ENCODE measurements at places on chromosomes 7 and 10.

- DNase-seq, result no peak
These were observed 39.9 kb upstream of the EMX2 start for GRCh38 chr10:117502421-117503243.

DNA sequence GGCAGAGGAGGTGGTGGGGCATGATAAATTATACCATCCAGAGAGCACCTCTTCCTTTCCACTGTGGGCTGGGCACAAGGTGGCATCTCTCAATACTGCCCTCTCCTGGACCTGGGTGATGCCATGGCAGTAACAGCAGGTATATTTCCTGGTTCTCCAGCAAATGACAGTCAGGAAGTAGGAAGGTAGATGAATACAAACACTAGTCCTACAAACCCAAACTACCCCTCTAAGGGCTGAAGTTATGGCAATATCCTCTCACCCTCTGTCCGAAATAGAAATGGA, 1004.9 kb downstream of the KCNMA1 start:
- DNase-seq, result peak; percentile 58

DNA sequence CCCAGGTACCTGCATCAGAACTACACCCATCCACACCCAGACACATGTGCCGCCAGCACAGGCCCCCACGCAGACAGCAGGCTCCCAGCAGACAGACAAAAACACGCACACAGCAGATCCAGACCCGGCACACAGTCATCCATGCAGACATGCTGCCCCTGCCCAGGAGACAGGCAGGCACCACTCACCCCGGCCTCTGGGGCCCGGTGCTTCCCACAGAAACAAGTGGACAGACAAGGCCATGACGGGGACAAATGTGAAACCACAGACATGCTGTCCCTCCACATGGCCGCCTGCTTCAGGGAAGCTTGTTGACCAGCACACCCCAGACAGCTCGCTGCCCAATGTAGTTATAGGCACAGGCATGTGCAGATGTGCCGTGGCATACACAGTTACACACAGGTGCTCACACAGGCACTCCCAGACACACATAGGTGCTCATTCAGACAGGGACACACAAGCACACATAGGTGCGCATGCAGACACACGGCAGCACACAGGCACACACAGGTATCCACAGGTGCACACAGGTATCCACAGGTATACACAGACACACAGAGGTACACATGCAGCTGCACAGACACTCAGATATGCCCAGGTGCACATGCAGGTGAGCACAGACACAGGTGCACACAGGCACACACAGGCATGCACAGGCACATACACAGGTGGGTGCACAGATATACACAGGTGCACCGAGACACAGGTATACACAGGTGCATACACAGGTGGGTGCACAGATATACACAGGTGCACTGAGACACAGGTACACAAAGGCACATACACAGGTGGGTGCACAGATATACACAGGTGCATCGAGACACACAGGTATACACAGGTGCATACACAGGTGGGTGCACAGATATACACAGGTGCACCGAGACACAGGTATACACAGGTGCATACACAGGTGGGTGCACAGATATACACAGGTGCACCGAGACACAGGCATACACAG, 10.5 kb upstream of the SCART1 start:
- no peak for DNase-seq

- no peak for DNase-seq
These were observed 44.1 kb upstream of the ATP6V0A4 start for GRCh38 chr7:138842111-138842510.

- DNase-seq, result peak; percentile 85
These were observed at the start of gene FRAT2 for GRCh38 chr10:97334370-97335175. Gene FRAT2 (minus strand): TSS chr10:97334729. CDS start chr10:97334572, 157 bp downstream.

DNA sequence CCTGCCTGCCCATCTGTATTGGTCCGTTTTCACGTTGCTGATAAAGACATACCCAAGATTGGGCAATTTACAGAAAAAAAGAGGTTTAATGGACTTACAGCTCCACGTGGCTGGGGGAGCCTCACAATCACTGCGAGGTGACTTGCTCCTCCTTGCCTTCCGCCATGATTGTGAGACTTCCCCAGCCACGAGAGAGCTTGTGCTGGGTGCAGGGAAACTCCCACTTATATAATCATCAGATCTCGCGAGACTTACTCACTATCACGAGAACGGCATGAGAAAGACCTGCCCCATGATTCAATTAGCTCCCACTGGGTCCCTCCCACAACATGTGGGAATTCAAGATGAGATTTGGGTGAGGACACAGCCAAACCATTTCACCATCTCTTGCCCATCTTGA, 111.8 kb downstream of the MYL10 start:
- DNase-seq, result no peak

DNA sequence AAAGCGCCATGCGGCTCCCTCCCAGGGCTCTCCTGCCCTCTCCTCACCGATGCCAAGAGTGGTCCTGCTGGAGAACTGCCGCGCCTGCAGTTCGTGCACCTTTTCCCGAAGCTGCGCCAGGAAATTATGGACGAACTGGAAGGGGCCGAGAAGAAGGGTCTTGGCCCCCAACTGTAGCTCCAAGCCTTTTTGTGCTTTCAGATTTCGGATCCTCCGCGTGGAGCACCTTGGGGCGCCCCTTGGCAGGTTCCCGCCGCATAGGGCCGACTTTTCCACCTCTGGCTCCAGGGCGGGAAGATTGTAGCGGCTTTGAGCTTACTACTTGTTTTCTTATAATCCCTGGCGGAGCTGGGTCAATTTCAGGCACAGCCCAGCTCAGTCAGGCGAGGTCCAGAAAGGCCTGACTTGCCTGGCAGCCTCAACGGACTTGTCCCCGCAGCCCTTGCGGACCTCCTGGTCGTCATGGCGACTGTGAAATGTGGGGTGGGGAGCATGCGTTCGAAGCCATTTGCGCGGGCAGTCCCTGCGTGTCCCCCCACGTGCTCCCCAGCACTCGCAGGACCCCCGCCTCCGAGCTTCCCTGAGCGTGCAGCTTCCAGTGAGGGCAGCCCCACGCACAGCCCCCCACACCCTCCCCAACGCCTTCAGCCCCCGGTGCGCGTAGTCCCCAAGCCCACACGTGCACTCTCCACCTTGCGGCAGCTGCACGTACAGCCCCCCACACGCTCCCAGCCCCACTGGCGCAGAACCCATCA, 129.9 kb downstream of the KBTBD2 start:
- DNase-seq, result no peak

- no peak for DNase-seq
These were observed 9.3 kb upstream of the SLC25A13 start for GRCh38 chr7:96331233-96331632.

DNA sequence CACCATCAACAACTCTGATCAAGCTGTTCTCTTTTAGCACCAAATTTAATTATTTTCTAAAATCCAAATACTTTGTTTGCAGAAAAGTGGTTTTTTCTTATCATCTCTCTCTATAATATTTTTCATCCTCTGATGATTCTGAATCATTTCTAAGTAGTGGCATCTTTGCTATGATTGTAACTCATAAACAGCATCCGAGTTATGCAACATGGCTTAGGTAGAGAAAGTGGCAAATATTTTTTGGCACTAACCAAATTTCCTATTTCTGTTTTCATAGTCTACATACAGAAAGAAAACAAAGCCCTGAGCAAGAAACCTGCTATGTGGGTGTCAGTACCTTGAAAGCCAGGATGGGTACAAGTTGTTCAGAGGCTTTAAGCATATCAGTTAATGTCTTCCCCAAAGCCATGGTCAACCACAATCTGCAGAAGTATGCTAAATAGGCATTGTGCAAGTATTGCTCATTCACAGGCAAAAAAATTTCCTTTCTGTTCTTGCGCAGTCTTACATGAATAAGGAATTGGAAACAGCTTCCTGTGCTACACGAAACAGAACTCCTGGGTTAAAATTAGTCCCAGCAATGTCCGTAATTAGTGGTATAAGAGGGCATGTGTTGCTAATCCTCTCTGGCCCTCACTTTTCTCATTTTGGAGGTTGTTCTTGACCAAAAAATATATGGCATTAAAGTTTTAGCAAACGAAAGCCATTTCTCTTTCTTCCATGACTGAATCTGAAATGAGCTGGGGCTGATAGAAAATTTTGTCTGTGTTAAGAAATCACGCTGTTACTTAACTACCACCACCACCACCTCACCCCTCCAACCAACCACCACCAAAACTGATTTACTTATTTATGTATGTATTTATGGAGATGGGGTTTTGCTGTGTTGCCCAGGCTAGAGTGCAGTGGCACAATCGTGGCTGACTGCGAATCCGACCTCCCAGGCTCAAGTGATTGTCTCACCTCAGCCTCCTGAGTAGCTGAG, 325.6 kb upstream of the MAGI2 start:
- no peak for DNase-seq

DNA sequence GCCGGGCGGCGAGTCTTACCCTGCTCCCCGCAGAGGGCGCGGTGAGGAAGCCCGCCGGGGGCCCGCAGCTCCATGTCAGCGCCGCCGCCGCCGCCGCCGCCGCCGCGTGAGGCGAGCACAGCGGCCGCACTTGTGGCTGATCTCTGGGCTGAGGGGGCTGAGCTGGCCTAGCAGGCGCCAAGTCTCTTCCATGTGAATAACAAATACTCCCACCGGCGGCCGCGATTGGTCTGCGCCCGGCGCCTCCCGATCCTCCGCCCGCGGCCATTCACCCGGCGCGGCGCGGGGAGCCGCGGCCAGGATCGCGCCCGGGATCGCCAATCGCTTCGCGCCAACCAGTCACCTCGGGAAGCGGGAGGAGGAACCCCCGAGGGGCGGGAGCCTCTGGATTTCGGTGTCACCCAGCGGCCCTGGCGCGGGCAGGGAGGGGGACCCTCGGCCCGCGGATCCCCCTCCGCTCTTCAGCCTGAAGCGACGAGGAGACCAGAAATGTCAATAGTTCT, at the start of gene GRM8:
TSS of gene GRM8 (minus strand) at position 164 of the 503 bp plus-strand sequence.
- DNase-seq, result peak; percentile 65

DNA sequence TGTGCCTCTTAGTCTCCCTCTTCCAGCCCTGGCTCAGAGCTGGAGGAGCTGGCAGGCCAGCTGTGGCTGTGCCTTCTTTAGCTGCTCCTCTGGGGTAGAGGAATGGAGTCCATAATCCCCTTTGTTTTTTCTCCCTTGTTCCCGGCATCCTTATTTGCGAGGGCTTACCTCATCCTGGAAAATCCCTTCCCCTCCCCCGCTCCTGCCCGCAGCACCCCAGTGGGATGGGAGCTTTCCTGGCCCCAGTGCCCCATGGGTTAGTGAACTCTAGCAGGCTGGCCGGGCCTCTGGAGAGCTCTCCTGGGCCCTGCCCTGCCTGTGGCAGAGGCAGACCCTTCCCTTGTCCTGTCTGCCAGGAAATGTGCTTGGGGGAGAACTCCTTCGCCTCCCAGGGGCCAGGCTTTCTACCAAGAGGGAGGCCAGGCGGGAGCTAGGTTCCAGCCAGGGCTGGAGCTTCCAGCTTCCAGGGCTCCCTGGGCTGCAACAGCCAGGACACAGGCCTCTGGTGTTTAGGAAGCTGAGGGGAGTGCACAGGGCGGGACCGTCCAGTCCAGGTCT, 16.5 kb upstream of the TRIM8 start:
- DNase-seq, result peak; percentile 7

- peak; percentile 66 for DNase-seq
These were observed 51.2 kb upstream of the GTF2I start for GRCh38 chr7:74606101-74606908.

DNA sequence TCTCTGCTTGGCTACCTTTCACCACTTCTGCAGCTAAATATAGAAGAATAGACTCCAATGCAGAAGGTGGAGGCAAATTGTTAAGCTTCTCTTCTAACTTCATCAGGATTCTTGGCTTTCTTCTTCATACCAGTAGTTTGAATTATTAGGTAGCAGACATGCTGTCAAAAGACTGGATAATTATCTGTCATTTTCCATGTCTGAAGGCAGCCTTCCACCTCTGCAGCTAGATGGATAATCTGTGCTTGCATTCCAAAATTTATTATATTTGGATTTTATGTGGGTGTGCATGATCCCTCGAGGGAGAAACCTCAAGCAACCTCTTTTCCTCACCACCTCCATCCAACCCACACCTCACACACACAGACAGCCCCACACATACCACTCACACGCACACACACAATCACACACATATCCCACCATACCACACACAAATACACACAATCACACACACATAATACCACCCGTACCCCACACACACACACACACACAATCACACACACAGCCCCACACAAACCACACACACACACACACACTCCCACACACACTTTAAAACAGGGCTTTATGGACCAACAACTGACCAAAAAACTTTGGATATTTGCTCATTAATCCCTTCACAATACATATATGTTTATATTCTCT, 145.0 kb downstream of the C7orf25 start:
- DNase-seq, result no peak

DNA sequence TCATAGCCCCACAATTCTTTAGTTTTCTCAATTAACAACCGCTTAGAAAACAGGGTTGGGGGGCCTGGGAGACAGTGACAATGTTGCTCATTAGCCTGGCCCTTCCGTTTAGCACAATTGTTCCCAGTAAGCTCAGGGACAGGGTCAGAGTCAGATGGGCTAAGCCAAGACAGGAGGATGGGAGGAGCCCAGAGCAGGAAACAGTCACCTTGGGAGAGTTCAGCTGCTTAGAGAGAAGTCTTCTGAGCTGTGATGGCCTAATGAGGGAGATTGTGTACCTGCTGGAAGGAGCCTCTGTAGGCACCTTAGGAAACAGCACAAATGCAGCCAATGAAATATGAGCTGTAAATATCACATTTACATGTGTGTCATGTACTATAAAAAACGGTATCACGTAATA, 35.9 kb downstream of the SVOPL start:
- no peak for DNase-seq

GRCh38 chr7:103765901-103766300, 223.6 kb downstream of the RELN start:
- DNase-seq, result no peak

GRCh38 chr10:12396567-12396966, 47.2 kb downstream of the CAMK1D start:
- no peak for DNase-seq

DNA sequence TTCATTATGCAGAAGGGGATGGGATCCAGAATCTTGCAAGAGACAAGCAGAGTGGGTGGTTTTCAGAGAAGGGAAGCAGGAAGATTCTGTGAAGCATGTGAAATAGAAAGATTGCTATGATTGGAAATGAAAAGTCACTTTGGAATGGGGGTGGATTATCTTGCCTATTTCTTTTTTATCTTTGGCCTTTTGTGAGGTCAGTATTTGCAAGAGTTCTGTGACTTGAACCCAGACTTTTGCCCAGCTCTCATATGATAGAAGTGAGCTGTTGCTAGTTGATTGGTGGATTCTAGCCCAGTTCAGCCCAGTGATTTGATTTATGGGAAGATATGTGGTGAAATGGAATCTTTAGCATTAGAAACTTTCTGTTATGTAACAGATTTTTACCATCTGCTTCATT, 17.1 kb downstream of the ENTPD7 start:
- DNase-seq, result no peak

- peak; percentile 2 for DNase-seq
These were observed 639.0 kb downstream of the IPMK start for GRCh38 chr10:57628592-57629284.

- no peak for DNase-seq
These were observed 99.5 kb downstream of the GPR85 start for GRCh38 chr7:112987171-112987570.

GRCh38 chr10:69807696-69808095, 6.0 kb downstream of the COL13A1 start:
- no peak for DNase-seq

Measured in SW480 (cell line).